NCI-H2107 (cell line): ENCODE measurements at places on chromosomes 13 and 19.

DNA sequence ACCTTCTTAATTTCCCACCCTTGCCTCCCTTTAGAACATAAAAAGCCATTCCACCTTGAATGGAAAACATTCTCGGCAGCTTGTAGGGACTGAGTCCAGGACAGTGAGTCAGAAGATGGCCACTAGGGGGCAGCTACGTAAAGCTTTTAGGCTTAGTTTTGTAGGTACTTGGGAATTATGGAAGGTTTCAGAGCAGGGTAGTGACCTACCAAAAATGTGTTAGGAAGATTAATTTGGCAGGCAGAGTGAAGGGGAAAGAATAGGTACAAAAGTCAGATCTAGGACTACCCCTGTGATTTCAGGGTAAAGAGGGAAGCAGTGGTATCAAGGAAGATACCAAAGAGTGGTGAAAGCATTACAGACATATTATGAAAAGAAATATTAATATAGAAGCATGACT lies 198.4 kb downstream of the NDFIP2 start:
- peak; percentile 40 for DNase-seq

GRCh38 chr13:46648166-46648607 lies 95.2 kb downstream of the LRCH1 start:
- DNase-seq = peak; percentile 41

DNA sequence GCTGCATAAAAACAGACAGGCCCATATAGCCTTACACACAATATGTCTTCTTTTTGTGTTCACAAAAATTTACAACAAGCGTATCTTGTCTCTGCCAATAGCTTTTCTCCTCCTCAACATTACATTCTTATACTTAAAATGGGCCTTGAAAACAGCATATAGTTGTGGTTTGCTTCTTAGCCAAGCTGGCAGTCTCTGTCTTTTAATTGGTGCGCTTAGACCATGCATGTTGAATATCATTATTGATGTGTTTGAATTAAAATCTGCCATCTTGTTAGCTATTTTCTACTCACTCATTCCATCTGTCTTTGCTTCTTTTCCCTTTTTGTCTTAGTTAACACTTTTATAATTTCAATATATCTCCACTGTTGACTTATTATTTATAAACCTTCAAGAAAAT lies 76.4 kb downstream of the ING1 start:
- DNase-seq = no peak

- DNase-seq = no peak
Observed at GRCh38 chr13:38417727-38418126, 68.1 kb downstream of the UFM1 start.

DNA sequence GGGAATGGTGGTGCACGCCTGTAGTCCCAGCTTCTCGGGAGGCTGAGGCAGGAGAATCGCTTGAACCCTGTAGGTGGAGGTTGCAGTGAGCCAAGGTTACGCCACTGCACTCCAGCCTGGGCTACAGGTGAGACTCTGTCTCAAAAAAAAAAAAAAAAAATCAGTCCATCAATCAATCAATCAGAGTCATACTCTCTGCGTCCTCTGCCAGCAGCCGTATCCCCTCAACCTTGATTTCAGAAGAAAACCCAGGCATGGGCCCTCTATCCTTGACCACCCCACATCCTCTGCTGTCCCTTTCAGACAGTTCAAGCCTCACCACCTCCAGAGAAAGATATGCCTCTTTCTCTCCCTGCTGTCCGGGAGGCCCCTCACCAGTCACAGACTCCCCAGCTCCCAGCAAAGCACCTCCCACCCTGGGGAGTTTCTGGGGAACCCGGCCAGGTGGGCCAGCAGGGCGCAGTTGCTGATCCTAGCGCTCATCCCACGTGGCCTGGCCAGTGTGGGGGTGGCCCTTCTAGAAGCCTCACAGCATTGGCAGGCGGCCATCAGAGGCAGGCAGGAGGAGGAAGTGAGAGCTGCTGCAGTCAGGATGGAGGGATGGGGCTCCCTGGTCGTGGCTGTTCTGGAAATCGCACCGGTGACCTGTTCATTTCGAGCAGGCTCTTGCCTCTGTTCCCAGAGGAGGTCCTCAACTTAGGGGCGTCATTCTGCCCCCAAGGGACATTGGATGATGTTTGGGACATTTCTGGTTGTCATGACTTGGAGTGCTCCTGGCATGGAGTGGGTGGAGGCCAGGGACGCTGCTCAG lies 10.2 kb upstream of the JSRP1 start:
- DNase-seq = no peak

GRCh38 chr19:55777528-55777927 lies 8.6 kb downstream of the RFPL4AL1 start:
- no peak for DNase-seq

DNA sequence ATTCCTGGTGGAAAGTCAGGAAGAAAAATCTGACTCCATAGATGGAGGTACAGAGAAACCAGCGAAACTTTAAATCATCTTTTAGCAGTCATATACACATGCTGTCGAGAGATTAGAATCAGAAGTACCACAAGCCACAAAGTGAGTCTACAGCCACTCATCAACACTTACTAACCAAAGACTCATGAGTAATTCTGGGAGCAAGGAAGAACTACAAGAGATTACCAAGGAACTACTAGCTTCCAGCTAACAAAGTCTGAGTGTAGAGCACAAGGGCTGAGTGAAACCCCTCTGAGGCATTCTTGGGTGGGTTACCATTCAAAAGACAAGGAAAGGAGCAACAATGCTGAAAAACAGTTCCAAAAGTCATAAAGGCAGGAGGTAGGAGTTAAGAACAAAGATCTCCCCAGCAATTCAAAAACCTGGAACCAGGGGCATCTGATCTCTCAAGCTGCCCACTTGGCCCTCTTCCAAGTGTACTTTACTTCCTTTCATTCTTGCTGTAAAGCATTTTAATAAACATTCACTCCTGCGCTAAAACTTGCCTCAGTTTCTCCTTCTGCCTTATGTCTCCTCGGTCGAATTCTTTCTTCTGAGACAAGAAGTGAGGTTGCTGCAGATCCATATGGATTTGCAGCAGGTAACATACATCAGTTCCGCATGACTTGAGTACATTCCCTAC lies 13.0 kb downstream of the RBM26 start:
- no peak for DNase-seq

GRCh38 chr19:35379992-35380391 lies 9.1 kb downstream of the GPR42 start:
- no peak for DNase-seq

- DNase-seq = no peak
Observed at GRCh38 chr13:39281539-39282150, 243.4 kb downstream of the NHLRC3 start.

GRCh38 chr19:39765091-39766076 lies 13.3 kb upstream of the LEUTX start:
- DNase-seq = no peak
